Activated T-helper 1 cell treated with anti-CD3 and anti-CD28 coated beads, Interleukin-12 subunit alpha, Interleukin-12 subunit beta, Interleukin-2, Interleukin-4 antibody, amounts not matched to agents 30 ng/mL and 10 ng/mL and 1 ng/mL, durations not matched to agents 14 hours and 24 hours and 36 hours (primary cell): ENCODE measurements at places on chromosomes 1 and 21.

DNA sequence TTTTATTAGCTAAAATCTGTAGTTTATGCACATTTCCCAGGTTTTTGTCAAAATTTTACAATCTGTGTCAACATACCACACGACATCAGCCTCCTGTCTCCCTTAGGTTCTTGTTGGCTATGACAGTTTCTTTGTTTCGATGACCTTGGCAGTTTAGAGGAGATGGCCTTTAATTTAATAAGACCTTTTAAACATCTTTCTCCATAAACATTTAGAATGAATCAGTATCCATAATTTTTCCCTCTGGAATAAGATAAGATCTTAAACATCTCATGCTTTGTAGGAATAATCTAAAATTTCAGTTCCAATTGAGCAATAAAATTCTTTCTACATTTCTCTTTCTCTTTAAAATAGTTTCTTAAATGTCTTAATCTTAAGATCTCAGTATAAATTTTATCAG, 28.7 kb upstream of the DYRK1A start:
- no peak for DNase-seq

DNA sequence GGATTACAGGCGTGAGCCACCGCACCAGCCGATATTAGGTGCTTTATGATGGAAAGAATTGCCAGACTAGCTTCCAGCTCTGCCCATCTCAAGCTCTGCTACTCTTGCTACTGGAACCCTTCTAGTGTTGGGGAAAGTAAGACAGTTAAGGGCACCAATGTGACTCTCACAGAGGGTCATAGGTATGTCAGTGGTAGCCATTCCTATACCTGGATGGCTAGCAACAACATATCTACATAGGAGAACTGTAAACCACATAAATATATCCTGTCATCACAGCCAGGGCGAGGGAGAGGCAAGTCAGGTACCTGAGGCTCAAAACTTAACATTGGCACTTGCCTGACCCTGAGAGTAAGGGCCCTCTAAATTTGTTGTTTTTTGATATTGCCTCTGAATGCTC, 1.7 kb upstream of the RHOU start:
- DNase-seq: no peak

GRCh38 chr1:240739139-240739538, 127.2 kb upstream of the GREM2 start:
- DNase-seq: no peak

- DNase-seq: no peak
These were observed 182.5 kb downstream of the AKT3 start for GRCh38 chr1:243667591-243667990.

DNA sequence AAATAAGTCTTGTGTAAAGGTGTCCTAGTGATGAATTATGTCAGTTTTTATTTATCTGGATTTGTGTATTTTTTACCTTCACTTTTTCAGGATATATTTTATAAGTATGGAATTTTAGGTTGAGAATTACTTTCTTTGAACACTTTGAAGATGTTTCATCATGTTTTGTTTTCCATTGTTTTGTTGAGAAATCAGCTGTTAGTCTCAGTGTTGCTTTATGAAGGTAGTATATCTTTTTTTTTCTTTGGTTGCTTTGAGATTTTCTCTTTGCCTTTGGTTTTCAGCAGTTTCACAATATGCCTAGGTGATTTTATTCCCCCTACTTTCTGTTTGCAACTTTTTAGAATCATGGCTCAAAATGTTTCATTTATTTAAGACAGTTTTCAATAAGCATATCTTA, 48.8 kb upstream of the PRKACB start:
- no peak for DNase-seq

- no peak for DNase-seq
These were observed 7.1 kb downstream of the HEYL start for GRCh38 chr1:39632323-39632681.

- no peak for DNase-seq
These were observed 18.5 kb downstream of the COLGALT2 start for GRCh38 chr1:184019069-184019468.

GRCh38 chr1:199700551-199700950, 327.0 kb upstream of the NR5A2 start:
- no peak for DNase-seq

DNA sequence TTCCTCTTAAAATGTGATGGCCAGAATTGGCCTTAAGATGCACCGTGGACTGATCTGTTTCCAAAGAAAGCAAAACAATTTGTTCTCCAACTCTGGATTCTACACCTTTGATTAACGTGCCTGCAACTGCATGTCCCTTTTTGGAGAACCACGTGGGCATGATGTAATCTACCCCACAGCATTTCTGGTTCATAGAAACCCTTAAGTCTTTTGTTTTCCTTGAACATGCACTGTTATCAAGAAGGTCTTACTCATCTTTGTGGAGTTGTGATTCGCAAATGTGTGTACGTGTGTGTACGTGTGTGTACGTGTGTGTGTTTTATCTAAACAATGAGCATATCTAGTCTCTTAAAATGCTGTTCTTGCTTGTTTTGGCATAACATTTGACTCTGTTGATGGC, 57.8 kb downstream of the LPAR3 start:
- no peak for DNase-seq

DNA sequence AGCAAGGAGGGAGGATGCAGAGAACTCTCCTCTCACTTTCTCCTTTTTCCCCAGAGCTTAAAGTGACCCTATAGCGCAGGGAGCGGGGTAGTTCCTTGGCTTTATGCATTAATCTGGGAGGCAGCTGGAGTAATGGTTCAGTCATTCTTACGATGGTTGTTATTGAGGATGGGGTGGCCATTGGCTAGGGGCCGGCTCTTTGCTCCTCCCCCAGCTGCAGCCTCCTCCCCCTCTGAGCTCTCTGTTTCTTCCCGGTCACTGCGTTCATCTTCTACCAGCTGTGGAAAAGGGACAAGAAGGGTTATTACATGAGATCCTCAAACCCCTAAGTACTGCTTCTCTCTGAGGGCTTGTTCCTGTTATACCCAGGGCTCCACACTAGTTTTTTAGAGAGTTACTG, 8.6 kb downstream of the CERS2 start:
- no peak for DNase-seq
